ENCODE measurements at places on chromosomes 12 and 14. TPM values are rescaled to one million over a fixed set of nuclear protein-coding genes. Genes with fewer than 3 reads are reported as not detected.
A peak's percentile ranks its signal among the peaks of the same experiment; 100 is the strongest.

GRCh38 chr12:127158385-127159061 lies 1108.4 kb upstream of the TMEM132C start:
- DNase-seq, result no peak

DNA sequence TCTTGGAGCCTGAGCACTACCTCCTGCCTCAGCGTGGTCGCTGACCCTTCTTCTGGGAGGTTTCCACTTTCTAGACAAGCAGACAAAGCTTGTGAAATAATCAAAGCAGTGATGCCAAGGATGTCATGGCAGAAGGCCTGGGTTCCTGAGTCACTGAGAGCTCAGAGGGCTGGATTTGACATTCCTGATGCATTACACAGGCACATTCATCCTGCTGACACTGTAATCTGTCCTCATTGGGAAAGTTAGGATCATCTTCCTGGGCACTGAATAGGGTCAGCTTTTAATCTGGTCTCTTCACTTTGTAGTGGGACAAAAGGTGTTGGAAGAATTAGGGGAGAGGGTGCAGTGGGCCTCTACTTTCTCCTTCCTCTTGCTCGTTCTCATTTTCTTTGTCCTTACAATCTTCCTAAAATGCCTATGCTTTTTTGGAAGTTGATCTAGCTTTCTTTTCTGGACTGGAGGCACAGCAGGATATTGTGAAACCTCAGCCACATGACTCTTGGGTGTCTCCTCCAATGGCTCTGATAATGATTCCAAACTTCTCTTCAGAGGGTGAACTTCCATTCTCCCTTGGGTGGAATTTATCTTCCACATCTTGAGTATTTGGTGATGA lies 29.6 kb downstream of the EEA1 start:
- peak; percentile 76 for DNase-seq

- DNase-seq, result no peak
Measured at GRCh38 chr12:4505376-4505986, 33.2 kb upstream of the RAD51AP1 start.

DNA sequence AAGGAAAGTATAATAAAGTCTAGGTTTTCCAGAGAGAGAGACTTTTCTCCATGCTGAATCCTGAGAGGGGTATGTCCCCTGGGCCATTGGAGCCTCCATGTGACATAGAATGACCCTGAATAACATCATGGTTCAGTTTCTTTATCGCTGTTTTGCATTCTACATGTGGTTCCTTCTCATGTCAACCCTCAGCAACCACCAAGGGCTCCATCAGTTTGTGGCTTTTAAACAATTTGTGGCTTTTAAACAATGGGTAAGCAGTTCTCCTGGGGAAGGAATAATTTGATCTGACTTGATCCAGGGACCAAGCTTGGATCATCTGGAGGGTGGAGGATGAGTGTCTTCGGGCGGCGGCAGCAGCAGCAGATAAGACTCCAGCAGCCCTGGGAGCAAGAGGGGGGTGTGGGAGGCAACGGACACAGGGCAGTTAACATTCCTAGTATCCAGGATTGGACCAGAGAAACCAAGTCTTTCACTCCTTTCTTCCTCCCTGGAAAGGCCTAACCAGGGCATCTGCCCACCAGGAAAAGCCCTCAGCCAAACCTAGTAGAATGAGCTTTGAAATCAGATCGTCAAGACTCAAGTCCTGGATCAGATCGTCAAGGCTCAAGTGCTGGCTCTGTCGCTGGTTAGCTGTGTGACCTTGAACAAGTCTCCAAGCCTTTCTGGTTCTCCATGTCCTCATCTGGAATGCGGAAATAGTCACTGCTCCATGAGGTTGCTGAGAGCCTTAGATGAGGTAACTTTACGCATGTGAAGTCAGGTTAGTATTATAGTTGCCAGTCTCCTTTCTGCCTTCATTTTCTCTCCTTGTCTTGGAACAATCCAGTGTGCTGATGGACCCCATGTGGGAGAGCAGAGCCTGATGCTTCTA lies 27.8 kb upstream of the FAM222A start:
- DNase-seq, result no peak

DNA sequence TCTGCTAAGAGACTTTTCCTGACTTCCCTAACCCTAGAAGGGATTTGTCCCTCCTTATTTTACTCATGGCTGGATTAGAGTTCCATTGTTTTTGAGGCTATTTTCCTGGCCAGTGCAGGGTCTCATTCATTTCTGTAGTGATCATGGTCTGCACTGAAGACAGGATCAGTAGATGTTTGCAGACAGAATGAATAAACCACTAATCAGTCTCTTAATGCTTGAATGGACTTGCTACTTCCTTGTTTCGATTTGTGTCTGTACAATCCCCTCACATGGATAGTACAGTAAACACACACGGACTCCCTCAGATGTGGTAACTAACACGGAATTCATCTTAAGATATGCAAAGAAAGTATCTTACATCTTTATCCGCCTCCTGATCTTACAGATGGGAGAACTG lies 102.6 kb upstream of the PRB2 start:
- no peak for DNase-seq

DNA sequence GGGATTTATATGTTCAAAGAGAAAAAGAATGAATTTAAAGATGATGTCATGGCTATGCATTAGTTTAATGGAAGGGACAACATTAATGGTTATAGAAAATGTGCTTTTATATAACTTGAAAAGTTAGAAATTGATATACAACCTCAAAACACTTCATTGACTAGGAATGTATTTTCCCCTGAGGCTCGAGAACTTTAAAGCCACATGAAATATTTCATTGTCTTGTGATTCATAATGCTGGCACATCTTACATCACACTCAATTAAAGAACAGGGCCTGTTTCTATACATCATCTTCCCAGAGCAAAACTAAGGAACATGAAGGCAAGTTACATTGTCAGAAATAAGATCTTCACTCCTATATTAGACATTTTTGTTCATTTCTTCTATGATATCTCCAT lies 35.2 kb upstream of the PAWR start:
- no peak for DNase-seq

DNA sequence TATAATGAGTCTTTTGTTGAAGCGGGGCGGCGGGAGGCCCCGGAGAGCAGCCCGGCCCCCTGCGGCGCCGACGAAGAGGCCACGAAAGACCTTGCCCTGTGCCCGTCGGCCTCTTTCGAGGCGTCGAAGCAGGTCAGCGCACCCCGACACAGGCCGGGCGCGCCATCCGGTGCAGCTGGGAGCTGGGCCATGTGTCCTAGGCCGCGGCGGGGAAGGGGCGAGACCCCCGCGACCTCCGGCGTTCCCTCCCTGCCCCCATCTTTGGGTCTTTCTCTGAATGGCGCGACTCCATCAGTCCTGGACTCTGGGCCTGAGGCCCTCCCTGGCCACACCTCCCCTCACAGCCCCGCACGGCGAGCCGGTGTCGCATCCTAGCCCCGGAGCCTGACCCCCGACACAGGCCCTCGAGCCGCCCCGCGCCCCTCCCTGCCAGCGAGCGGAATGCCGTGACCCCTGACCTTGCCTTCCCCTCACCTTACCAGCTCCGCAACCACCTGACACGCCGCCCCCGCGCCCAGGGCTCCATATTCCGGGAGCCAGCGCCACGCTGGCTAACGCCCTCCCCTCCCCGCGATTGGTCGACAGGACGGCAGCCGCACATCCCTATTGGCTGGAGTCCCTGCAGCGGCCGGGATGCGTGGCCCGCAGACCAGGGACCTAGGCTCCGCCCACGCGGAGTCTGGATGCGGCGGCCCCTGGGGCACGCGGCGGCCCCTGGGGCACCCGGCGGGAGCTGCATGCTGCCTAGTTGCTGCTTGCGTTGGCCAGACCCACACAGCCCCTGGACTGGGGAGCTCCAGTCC lies at the start of gene SLC11A2:
TSS of gene SLC11A2 (minus strand) at position 549 of the 803 bp plus-strand sequence. CDS start 15,656 bp downstream, outside the sequence.
- DNase-seq, result peak; percentile 81

ZC2HC1C gene
- total RNA-seq, result 0.99 TPM

APOLD1 gene
- total RNA-seq, result 3.8 TPM

PLCZ1 gene
- not detected for total RNA-seq

KRT81 gene
- total RNA-seq, result not detected

FIGNL2 gene
- 0.18 TPM for total RNA-seq

EXOC3L4 gene
- not detected for total RNA-seq
